CD4-positive, alpha-beta T cell treated with Interleukin-15 for 1 hour (primary cell): ENCODE measurements at places on chromosomes 11 and 22.

- DNase-seq = no peak
These were observed 45.5 kb upstream of the FTH1 start for GRCh38 chr11:62012832-62013461.

GRCh38 chr11:27122001-27122400 lies 81.4 kb downstream of the BBOX1 start:
- DNase-seq = no peak

GRCh38 chr11:110196241-110196754 lies 100.1 kb downstream of the RDX start:
- DNase-seq = no peak

GRCh38 chr22:49014227-49015201 lies 813.2 kb downstream of the BRD1 start:
- DNase-seq = no peak

- DNase-seq = no peak
These were observed 971.9 kb downstream of the BRD1 start for GRCh38 chr22:48855593-48856307.

- no peak for DNase-seq
These were observed 100.3 kb downstream of the GUCY1A2 start for GRCh38 chr11:106917973-106918372.

DNA sequence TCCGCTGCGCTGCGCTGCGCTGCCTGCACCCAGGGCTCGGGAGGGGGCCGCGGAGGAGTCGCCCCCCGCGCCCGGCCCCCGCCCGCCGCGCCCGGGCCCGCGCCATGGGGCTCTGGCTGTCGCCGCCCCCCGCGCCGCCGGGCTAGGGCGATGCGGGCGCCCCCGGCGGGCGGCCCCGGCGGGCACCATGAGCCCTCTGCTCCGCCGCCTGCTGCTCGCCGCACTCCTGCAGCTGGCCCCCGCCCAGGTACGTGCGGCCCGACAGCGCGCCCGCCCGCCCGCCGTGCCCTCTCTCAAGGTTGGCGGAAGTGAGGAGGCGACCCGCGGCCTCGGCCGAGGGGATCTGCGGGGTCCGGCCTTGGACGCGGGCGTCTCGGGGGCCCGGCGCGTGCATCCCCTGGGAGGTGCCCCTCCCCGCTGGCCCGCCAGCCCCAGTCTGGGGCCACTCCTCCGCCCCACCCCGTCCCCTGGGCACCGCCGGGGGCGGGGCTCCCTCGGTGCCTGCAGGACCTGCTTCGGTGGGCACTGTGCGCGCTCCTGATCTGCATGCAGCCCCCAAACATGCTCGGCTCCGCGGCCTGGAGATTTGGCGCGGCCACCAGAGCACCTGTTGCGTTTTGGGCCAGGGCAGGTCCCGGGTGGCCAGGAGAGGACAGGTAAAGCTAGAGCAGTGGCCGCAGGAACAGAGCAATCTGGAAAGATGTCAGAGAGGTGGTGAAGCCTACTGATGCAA lies 429 bp downstream of the VEGFB start:
- peak; percentile 49 for DNase-seq

DNA sequence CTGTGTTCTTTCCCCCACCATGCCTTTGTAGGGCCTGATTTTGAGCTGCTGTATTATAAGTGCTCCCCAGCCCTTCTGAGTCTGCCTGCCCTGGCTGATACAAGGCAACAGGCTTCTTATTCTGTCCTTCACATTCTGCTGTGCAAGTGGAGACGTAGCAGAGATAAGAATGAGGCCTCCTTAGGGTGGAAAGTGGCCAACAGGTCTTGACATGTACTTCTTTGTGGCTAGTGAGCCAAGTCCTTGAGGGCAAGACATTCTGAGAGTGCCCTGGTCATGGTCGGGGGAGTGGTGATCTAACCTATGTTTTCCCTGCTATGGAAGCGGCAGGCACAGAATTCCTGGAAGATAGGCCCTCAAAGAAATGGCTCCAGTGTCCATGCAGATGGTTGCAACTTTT lies 235.7 kb upstream of the CADM1 start:
- DNase-seq = no peak

- no peak for DNase-seq
These were observed 734 bp downstream of the ACR start for GRCh38 chr22:50738649-50739227.

DNA sequence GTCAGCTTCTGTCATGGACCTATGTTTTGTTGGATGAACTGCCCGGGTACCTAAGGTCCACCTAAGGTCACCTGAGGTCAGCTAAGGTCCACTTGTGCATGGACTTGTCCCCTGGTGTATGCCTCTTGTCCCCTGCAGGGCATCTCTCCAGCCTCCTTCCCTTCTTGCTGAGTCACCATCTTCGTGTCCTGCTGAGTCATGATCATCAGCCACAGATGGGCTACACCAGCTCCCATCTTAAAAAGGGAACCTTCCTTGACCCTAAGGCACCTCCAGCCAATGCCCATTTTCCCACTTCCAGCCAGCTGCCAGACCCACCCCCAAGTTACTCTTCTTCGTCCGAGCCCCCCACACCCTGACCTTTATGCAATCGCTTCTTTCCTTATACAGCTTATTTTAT lies 544.9 kb downstream of the TBC1D22A start:
- no peak for DNase-seq

- DNase-seq = no peak
These were observed 28.9 kb downstream of the CLMP start for GRCh38 chr11:123166071-123166559.

- no peak for DNase-seq
These were observed 279.7 kb upstream of the CTSC start for GRCh38 chr11:88617226-88617625.

GRCh38 chr11:61973476-61974162 lies 6.2 kb upstream of the FTH1 start:
- DNase-seq = no peak

DNA sequence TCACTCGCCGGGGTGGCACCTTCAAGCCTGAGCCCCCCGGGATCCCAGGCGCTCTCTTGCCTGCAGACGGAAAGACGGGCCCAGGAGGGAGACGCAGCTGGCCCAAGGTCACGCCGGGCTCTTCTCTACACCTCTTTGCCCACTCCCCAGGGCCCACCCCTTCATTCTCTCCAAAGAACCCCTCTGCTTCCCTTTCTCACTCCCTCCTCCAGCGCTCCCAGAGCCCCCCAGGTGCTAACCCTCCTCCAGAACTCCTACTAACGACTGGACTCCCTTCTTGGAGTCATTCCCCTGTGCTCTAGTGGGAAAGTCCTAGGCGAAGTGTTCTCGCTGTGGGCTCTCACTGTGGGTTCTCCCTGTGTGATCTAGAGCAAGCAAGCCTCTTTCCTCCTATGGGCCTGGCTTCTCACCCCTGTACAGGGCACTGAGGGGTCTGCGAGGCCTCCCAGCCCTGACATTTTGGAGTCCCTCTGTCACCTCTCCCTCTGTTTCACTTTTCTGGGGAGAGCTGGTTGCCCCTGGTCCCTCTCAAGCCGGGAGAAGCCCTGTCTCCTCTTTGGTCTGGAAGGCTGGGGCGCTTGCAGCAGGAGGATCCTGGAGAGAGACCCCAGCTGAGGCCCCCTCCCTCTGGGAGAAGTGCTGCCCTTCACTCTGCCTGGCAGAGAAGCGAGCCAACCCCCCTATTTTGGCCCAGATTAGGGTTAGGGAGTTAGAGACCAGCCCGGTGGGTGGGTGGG lies 858 bp downstream of the OAF start:
- DNase-seq = no peak

- DNase-seq = peak; percentile 15
These were observed 13.5 kb upstream of the MUC6 start for GRCh38 chr11:1049911-1050580.

DNA sequence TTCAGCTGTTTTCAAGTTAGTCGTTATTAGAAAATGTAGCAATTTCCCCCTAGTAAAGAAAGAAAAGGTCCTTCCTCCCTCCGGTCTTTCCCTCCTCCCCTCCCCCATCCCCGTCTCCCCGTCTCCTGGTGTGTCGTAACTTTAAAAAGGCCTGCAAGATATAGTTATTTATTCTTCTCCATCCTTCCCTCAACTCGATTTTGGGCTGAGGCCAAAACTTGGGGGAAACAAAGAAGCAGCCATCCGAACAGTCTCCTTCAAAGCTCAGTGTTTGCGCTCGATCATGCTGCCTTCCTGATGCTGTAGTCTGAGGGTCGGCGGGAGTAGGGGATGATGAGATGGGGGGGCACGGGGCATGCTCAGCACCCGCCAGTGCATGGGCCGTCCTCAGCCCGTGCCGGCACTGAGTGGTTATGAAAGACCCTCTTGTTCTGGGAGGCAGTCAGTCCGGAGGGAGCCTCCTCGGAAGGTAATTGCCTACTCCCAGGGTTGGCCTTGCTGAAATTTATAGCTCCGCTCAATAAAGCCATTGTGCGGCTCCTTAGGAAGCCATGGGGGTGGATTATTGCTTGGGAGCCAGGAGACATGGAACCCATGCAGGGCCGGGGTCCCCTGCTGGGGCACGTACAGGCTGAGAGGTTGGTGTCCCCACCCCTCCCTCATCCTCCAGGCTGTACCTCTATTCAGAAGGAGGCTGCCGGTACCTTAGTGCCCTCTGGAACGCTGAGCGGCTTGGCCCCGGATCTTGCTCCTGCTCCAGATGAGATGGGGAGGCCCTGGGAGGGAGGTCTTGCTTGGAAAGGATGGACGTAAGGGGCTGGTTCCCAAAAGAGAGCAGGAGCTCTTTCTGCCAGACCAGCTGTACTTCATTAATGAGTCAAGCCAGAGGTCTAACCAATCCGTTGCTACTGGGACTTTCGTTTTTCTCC lies 212.7 kb upstream of the CADM1 start:
- DNase-seq = no peak

GRCh38 chr11:115848080-115848479 lies 343.9 kb upstream of the CADM1 start:
- DNase-seq = no peak

DNA sequence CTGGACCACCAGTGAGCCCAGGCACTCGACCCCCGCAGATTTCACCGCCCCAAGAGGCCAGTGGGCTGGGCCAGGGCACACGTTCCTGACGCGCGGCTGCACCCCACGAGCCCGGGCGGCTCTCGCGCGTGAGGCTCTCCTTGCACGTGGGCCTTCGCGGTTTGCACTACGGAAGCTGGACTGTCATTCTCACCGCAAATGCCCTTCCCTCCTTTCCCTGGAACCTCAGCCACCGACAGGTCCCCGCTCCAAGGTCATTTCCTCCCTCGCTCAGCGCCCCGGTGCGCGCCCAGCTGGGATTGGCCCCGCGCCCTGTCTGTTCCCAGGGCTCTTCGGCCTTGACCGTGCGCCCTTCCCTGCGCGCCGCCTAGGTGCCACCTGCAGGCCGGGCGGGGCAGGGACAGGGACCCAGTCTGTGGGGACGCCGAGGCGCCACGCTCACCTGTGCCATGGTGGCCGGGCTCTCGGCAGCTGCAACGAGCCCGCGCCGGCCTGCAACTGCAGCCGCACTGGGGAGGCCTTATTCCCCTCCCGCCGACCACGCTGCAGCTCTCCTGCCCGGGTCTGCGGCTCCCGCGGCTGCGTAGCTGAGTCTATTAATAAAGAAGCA lies 2.1 kb upstream of the CPT1A start:
- DNase-seq = peak; percentile 70

GRCh38 chr22:17159504-17159951 lies 451 bp upstream of the HDHD5 start:
- no peak for DNase-seq

GRCh38 chr11:65204646-65205601 lies 23.2 kb downstream of the CAPN1 start:
- no peak for DNase-seq

GRCh38 chr22:48235744-48236143 lies 1473.3 kb downstream of the TBC1D22A start:
- no peak for DNase-seq

GRCh38 chr11:62547691-62548281 lies 1.2 kb upstream of the AHNAK start:
- DNase-seq = no peak

DNA sequence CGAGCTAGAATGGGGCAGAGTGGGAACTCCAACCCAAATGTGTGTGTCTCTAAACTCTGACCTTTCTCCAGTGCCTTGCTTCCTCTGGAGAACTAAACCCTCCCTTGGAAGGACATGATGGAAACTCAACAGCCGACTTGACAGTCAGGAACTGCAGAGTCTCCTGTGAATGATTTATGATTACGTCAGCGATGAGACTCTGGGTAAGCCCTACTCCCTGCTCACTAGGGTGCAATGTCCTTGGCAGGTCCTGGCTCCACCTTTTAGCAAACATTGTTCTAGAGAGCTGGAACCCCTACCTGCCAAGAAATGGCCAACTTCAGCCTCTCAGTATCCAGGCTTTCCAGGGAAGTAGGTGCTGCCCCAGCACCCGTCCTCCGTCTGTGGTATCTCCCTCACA lies 96.1 kb upstream of the CD82 start:
- no peak for DNase-seq

DNA sequence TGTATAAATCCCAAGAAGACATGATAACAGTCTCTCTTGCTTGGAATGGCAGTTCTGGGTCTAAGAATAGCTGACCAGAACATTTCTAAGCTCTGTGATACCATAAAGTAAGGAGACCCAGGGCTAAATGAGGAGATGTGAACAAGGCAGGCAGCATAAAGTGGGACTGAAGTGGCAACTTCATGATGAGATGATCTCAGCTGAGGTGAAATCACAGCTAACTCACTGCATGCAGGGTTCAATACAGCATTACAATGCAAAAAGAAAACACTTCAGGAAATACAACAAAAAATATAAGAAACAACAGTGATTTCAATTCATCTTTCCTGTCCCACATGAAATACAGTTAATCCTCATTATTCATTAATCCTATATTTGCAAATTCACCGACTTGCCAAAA lies 44.6 kb downstream of the MRE11 start:
- DNase-seq = no peak

GRCh38 chr11:82890002-82890341 lies 10.3 kb downstream of the PRCP start:
- DNase-seq = no peak

GRCh38 chr11:119828006-119828405 lies 99.0 kb upstream of the NECTIN1 start:
- no peak for DNase-seq

DNA sequence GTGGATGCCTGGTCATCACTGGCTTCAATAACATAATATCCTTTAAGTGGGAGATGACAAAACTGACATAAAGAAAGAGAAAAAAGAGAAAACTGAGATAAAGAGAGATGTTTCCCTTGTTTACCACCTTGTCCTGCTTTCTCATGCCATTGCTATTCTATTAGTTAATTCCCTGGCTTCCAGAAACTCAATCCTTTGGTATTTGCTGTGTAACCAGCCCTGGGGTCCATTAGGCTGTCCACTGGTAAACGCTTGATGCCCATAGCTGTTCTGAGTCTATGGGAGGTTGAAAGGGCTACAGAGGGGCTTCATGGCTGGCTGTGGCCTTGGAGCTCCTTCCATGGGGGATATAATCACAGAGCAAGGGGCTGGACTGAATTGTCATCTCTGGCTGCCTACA lies 243.4 kb upstream of the PLET1 start:
- DNase-seq = no peak

DNA sequence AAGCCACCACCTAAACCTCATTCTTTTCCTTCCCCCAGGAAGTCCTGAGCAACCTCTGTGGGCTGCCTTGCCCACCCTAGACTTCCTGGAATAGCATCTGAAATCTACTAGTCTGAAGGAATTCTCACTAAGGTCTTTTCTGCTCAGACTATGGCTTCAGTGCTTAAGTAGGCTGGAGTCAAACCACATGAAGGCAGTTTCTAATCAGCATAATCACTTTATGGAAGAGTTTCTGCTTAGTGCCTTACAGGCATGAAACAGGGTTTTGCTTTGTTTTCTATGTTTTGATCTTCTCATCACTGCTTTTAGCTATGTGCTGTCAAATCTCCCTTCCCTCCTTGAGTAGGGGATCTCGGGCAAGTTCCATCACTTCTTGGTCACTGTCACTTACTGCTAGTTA lies 117.7 kb downstream of the WT1 start:
- no peak for DNase-seq
